ENCODE measurements at places on chromosomes 5 and 9.

DNA sequence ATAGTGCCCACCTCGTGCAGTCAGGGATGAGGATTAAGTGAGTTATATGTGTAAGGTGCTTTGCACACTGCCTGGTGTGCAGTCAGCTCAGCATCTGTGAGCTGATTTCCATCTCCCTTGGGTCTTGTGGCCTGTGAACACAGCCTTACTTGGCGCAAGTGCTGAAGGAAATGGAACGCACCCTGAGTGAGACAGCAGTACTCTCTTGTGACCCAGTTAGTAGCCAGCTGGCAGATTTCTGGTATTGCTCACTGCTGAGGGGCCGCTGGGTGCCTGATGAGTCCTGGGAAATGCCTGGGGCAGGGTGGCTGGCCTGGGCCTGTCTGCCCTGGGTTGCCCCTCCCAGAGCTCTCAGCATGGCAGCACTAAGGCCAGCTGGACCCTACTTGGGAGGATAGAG is 90.9 kb upstream of the BOD1 start:
- no peak for DNase-seq

DNA sequence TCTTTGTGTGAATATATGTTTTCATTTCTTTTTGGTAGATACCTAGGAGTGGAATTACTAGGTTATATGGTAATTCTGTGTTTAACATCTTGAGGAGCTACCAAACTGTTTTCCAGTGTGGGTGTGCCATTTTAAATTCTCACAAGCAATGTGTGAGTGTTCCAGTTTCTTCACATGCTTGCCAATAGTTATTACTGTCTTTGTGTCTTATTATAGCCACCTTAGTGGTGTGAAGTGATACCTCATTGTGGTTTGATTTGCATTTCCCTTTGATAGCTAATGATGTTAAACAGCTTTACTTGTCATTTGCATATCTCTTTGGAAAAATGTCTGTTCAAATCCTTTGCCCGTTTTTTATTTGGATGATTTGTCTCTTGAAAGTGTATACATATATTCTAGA is 513.0 kb downstream of the TMEM38B start:
- no peak for DNase-seq

DNA sequence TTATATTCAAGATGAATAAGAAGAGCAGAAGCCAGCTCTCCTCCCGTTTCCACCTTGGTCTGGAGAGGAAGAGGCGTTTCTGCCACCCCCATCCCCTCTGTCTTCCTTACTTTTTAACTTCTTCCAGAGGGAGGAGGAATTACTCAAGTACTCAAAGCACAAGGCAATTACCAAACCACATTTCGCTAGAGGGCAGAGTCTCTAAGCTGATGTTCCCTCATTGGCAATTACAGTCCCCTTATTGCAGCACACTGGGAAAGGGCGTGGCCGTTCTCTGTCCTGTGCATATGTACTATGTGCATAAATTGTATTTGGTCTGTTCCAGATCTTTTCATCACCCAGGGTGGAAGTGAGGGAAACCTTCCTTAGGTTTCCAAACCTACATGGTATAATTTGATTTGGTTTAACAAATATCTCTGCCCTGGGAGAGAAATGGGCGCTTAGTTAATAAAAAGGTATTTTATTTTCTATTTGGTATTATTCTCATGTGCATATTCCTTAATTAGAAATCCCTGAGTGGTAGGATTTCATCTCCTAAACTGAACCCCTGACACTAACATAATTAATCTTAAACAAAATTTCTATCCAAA is 29.8 kb upstream of the ALDOB start:
- no peak for DNase-seq

DNA sequence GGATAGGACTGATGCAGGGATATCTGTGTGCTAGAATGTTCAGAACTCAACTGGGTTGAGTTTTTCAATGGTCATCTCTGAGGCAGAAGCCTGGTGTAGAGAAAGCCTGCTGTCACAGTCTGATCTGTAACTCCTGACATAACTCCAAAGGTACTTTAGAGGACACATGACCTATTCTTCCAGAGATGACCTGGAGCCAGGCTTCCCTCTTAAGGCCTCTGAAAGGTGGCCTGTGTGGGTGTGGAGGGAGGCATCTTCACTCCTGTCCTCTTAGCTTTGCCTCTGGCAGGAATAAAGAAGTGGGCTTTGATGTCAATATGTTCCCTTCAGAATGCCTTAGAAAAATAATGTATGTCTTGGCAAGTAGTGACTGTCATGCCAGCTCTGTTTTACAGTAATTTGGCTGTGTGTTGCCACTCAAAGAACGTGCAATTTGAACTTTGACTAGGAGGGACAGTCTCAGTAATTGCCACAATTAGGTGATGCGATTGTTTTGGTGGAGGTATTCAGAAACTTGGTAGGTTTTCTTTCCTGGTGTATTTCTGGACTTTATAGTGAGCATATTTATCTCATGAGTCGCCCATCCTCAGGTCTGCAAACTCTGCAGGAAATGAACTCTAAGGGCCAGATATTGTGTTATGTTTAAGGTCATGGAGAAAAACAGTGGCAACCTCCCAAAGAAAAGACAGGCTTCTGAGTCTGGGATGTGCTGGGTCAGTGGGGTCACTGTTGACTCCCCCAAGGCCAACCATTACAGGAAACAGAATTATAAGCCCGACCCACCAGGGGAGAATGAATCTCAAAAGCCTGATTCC is 3.2 kb upstream of the C5orf63 start:
- DNase-seq = no peak

GRCh38 chr5:107619781-107620180 is 51.0 kb downstream of the EFNA5 start:
- DNase-seq = no peak

- DNase-seq = no peak
These were observed 327.1 kb upstream of the NUDT12 start for GRCh38 chr5:103889500-103890209.

- DNase-seq = no peak
These were observed 9.6 kb upstream of the CCDC171 start for GRCh38 chr9:15543047-15543813.

- DNase-seq = no peak
These were observed 3.8 kb downstream of the TMEM8B start for GRCh38 chr9:35832814-35833213.

GRCh38 chr9:89037346-89037745 is 46.1 kb downstream of the S1PR3 start:
- no peak for DNase-seq

DNA sequence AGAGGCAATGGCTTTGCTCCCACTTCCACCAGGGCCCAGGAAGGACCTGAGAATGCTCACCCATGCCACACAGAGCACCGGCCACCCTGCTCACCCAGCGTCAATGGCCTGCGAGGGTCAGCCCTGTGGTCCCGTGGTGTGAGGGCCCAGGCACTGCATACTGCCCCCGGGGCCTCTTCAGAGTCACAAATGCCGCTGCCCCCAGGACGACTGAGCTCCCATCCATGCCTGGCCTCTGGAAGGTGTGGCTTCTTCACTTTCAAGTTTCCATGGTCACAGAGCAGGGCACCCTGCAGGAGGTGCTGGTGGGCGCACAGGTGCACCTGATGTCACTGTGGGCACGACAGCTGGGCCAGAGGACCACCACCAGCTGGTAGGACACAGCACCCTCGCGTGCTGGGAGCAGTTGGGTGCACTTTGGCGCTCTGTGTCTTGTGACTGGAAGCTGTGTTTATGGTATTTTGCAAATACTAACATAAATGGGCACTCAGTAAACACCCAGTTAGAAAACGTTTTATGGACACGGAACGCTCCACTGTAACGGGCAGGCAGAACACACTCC is 12.5 kb upstream of the ZDHHC11 start:
- DNase-seq = no peak

- no peak for DNase-seq
These were observed 231.4 kb upstream of the TUT7 start for GRCh38 chr9:86585422-86586143.

- no peak for DNase-seq
These were observed 86.5 kb upstream of the FSTL4 start for GRCh38 chr5:133698646-133699526.

DNA sequence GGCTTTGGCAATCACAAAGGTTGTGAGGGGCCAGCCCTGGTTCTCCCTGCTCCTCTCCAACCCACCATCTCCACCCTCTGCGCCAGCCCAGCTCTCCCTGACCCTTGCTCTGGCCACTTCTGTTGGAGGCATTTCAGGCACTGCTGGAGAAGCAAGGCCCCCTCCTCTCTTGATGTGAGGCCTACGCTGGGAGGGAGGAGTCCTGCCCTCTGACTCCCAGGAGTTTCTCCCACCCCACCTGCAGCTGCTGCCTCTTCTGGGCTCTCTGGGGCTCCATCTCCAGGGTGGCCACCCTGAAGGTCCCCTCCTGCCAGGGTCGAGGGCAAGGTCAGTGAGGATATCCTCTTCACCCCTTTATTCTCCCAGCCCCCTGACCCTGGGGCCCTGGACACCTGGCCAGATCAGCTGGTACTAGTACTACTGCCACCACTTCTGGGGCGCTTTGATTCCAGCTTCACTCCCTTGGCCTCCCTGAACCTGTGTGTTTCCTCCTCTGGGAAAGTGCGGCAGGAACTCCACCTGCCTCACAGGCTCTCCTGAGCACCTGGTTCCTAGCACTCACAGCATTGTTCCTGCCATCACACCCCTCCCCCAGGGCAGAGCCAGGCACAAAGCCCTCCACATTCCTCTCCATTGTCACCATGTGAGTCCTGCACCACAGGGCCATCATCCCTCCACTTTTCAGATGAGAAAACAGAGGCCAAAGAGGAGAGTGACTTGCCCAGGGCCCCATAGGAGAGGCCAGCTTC is 23.8 kb upstream of the TDRD7 start:
- no peak for DNase-seq

DNA sequence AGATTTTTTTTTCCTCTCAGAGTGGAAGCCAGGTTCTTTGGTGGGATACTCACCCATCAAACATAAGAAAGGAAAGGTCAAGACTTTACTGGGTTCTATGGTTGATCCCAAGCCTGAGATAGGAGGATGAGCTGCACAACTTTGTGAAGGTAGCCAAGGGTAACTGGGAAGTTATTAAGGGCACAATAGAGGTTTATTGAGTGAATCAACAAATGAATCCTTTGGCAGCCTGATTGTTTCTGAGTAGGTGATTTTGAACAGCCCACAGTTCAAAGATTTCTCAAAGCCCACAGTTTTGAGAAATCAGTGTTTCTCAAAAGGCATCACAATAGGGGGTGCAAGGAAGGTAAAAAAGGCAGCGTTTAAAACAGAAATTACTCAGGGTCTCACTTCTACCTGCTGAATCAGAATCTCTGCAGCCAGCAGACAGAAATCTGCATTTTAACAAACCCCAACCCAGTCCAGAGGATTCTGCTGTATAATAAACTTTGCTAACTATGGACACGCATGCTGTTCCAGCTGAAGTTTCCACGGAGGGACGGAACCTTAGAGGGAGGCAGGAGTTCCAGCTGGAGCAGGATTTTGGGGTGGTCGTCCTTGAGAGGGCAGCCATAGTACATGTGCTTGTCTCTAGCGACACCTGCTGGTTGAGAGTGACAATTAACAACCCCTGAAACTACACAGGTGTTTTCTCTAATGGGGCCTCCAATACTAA is 32.7 kb upstream of the FSD1L start:
- DNase-seq = peak; percentile 59

DNA sequence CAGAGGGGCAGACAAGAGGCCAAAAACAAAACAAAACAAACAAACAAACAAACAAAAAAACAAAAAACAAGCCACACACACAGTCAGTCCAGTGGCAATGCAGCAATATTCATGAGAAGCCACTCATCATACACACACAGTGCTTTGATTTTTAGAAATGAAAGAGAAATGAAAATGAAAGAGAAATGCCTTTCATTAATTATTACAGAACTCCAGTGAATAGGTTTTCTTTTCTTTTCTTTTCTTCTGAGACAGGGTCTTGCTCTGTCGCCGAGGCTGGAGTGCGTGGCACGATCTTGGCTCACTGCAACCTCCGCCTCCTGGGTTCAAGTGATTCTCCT is 36.9 kb downstream of the SPRY4 start:
- DNase-seq = no peak

DNA sequence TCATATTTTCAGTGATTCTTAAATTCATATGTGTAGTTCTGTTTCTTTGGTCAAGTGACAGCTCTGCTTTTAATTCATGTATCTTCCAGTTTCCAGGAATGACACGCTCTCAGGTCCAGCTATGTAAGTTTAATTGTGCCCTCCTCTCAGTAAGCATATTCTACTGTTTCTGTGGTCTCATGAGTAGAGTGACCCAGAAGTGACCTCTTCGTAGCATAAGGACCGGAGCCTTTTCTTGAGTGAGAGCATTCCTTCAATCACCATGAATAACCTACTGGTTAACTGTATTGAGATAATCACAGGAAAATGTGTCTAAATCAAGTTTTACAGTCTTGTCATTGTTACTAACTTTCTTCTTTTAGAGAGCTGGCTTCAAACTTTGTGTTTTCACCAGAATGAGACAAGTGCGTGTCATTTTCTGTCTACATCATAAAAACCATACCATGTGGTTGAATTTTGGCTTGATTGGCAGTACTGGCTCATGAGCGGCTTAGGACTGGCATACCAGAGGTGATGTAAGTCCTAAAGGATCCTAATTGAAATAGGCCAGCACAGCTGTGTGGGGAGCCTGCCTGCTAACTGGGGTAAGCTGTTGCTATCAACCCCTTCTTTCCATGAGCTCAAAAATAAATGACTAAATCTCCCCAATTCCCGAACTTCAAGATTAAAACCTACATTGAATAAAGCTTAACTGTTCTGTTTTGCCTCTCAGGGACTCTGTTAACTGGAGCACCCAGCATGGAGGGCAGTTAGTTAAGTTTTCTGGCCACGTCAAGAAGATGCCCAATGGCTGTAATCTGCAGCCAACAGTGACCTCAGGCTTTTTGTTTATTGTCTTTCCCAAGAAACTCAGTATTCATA is 4.8 kb downstream of the ADAMTSL1 start:
- no peak for DNase-seq

DNA sequence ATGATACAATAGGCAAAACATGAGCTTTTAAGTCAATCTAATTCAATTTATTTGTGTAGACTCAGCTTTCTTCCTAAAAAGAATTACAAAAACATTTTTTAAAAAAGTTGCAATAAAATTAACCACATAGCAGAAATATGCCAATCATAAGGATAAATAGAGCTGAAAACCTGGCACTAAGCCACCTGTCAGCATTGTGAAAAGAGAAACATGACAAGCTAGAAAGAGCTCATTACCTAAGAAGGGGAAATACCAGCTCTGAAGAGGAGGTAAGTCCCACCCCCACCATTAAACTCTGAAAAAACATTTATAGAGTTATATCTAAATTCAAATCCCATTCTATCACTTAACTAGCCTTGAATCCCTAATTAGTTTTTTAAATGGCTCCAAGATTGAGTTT is 372.9 kb downstream of the OSTF1 start:
- DNase-seq = no peak

- DNase-seq = no peak
These were observed 330.2 kb downstream of the OSTF1 start for GRCh38 chr9:75418518-75418917.

GRCh38 chr9:114757395-114757794 is 48.4 kb downstream of the TNFSF15 start:
- DNase-seq = no peak

- DNase-seq = no peak
These were observed 234.1 kb downstream of the LRRC70 start for GRCh38 chr5:62812621-62813255.

DNA sequence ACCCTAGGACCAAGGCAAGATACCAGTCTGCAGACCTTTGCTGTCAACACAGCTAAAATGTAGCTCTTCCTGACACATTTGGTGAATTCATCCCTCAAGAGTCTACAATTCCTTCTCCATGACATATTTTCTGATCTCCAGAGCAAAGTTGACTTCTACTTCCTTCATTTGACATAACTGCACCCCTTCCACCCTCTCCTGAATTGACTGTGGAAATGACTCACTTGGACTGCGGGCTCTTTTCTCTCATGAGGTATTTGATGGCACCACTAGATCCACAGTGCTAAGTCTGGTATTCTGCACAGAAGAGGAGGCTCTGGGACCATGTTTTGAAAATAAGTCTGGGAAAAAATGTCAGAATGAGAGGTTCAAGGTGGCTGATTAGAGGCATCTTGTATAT is 338.4 kb upstream of the TRPC7 start:
- no peak for DNase-seq
